SJSA1 (cell line): ENCODE measurements at places on chromosomes 13 and 19.

- peaks cover 68% of the 10 kb centered on the region for H3K27me3 ChIP-seq
- no peaks in the 10 kb centered on the region for H3K36me3 ChIP-seq
- no peak overlapping the region for H3K4me3 ChIP-seq
- no peak for DNase-seq
- no peak overlapping the region for H3K27ac ChIP-seq
Measured at GRCh38 chr19:406135-406781, 2.7 kb downstream of the C2CD4C start.

DNA sequence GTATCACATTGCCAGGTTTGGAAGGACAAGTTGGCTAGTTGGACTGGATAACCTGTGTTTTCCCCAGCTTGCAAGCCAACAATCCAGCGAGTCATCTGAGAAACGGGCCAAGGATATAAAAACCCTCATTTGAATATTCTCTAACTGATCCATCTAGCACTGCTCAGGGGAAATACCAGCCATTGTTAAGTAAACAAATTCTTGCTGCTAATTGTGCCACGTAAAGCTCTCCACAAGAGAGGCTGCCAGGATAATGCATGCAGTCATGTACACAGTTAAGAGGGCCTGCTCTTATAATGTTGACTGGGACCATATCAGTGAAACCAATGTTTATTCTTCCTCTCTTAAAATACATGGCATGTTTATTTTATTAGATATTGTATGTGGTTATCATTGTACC, 663.2 kb upstream of the SGCG start:
- no peaks in the 10 kb centered on the region for H3K36me3 ChIP-seq
- H3K27me3 ChIP-seq: no peaks in the 10 kb centered on the region
- no peak for DNase-seq
- H3K4me1 ChIP-seq: no peaks in the 10 kb centered on the region

- H3K4me3 ChIP-seq: no peak overlapping the region
- no peak overlapping the region for H3K27ac ChIP-seq
- no peak for DNase-seq
- no peaks in the 10 kb centered on the region for H3K4me1 ChIP-seq
- H3K36me3 ChIP-seq: no peaks in the 10 kb centered on the region
Measured at GRCh38 chr13:34263681-34264080, 445.7 kb downstream of the RFC3 start.

GRCh38 chr19:54002495-54003315, 11.3 kb downstream of the CACNG6 start:
- no peak overlapping the region for H3K4me3 ChIP-seq
- peaks cover 5% of the 10 kb centered on the region for H3K4me1 ChIP-seq
- no peak overlapping the region for H3K27ac ChIP-seq
- no peak for DNase-seq
- H3K36me3 ChIP-seq: no peaks in the 10 kb centered on the region
- peaks cover 30% of the 10 kb centered on the region for H3K27me3 ChIP-seq

DNA sequence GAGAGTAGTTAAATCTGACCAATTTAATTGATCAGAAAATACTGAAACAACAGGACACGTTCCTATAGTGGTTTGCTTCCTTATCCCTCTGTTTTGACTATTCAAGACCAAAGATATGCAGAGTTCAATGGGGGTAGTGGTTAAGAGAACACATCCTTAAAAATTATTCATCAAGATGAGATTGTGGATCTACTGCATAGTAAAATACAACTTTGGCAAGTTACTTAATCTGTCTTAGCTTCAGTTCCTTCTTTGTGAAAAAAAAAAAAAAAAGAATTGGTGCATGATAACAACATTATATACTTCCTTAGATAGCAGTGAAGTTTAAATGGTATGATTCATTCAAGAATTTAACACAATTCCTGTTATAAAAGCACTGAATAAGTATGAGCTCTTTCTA, 552.1 kb downstream of the DCT start:
- no peak overlapping the region for H3K4me3 ChIP-seq
- H3K27ac ChIP-seq: no peak overlapping the region
- no peaks in the 10 kb centered on the region for H3K4me1 ChIP-seq
- no peaks in the 10 kb centered on the region for H3K36me3 ChIP-seq

GRCh38 chr19:6442087-6442688, 8.6 kb upstream of the SLC25A41 start:
- no peak for DNase-seq
- no peaks in the 10 kb centered on the region for H3K36me3 ChIP-seq
- no peak overlapping the region for H3K27ac ChIP-seq
- no peaks in the 10 kb centered on the region for H3K27me3 ChIP-seq
- no peak overlapping the region for H3K4me3 ChIP-seq

DNA sequence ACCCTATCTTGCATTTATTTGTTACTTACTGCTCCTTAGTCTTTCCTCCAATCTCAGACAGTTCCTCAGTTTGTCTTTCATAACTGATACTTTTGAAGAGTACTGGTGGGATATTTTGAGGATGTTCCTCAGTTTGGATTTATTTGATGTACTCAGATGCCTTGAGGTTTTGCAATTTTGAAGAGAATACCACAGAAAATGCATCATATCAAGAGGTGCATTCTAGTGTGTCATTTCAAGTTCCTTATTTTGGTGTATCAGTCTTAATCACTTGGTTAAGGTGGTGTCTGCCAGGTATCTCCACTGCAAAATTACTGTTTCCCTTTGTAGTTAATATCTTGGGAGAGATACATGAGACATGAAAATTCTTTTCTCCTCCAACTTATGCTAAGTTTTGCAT, 75.1 kb downstream of the URI1 start:
- H3K36me3 ChIP-seq: peaks cover 11% of the 10 kb centered on the region
- no peak overlapping the region for H3K27ac ChIP-seq
- DNase-seq: no peak

- H3K36me3 ChIP-seq: peaks cover 31% of the 10 kb centered on the region
- H3K4me1 ChIP-seq: no peaks in the 10 kb centered on the region
- no peaks in the 10 kb centered on the region for H3K27me3 ChIP-seq
- no peak overlapping the region for H3K27ac ChIP-seq
- no peak for DNase-seq
Measured at GRCh38 chr13:95603887-95604555, 40.5 kb downstream of the DZIP1 start.

- H3K4me1 ChIP-seq: peaks cover 5% of the 10 kb centered on the region
- H3K27ac ChIP-seq: no peak overlapping the region
- H3K4me3 ChIP-seq: no peak overlapping the region
- H3K27me3 ChIP-seq: no peaks in the 10 kb centered on the region
- DNase-seq: no peak
Measured at GRCh38 chr13:31978021-31978420, 53.6 kb upstream of the FRY start.

GRCh38 chr19:28264556-28264955, 948.4 kb downstream of the UQCRFS1 start:
- H3K27ac ChIP-seq: no peak overlapping the region
- no peaks in the 10 kb centered on the region for H3K27me3 ChIP-seq
- H3K4me3 ChIP-seq: no peak overlapping the region
- H3K36me3 ChIP-seq: no peaks in the 10 kb centered on the region
- no peak for DNase-seq
